ENCODE measurements at places on chromosomes 6 and 20.

- DNase-seq: no peak
Measured at GRCh38 chr6:154466971-154467679, 43.4 kb downstream of the CNKSR3 start.

GRCh38 chr6:95693108-95693507 lies 115.8 kb downstream of the MANEA start:
- DNase-seq: no peak

GRCh38 chr20:23309781-23310180 lies 40.8 kb upstream of the NXT1 start:
- DNase-seq: no peak

GRCh38 chr20:35619196-35620095 lies 3.8 kb downstream of the SPAG4 start:
- DNase-seq: peak; percentile 74

DNA sequence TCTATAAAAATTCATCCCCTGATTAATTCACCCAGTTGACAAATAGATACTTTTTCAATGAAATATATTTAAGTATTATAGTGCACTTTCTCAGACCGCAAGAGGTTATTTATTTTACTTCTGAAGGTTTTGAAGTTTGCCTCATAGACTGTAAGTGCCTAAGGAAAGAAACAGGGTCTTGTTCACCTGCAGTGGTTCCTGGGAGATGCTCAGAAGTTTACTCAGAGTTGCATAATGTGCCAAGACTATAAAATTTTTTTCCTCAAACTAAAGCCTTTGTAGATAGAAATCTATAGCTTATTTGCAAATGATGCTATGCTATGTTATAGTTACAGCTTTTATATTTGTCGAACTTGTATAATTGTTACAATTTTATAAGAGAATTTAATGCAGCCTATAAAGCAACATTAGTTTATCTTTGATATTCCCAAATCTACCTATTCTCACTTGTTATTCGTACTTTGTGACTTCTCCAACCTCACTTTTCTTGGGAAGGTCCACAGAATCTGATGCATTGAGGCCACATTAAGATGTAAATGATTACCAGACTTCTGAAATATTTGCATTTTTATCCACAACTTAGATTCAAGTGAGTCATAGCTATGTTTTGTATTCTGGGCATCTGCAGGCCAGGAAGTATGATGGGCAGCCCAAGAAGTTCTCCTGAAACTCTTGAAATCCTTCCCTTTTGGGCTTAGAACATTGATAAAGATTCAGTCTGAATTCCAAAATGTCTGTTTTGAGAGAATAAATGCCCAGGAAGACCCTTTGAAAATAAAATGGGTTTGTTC lies 35.7 kb downstream of the KCNQ5 start:
- DNase-seq: no peak

GRCh38 chr6:155883334-155883731 lies 427.7 kb upstream of the NOX3 start:
- DNase-seq: no peak

GRCh38 chr6:168022488-168023321 lies 25.2 kb downstream of the KIF25 start:
- DNase-seq: no peak

DNA sequence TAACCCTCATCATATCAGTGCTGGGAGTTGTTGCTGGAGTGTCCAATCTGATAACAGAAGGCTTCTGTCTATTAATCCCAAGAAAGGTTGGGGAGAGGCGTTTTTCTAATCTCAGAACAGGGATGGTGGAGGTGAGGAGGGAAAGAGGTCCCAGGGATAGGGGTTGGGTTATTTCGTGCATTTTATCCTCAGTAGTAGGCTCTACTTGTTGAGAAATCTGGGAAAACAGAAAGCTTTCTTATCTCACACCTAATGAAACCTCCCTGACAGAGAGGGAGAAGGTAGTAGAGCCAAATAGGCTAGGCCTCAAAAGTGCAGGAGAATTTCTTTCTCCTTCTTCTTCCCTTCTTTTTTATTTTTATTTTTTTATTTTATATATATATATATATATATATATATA lies 281.8 kb upstream of the MAP3K7 start:
- no peak for DNase-seq

- peak; percentile 47 for DNase-seq
Measured at GRCh38 chr20:25706793-25707192, 10.1 kb upstream of the ZNF337 start.

GRCh38 chr6:44222486-44223318 lies 693 bp upstream of the SLC29A1 start:
- DNase-seq: no peak

DNA sequence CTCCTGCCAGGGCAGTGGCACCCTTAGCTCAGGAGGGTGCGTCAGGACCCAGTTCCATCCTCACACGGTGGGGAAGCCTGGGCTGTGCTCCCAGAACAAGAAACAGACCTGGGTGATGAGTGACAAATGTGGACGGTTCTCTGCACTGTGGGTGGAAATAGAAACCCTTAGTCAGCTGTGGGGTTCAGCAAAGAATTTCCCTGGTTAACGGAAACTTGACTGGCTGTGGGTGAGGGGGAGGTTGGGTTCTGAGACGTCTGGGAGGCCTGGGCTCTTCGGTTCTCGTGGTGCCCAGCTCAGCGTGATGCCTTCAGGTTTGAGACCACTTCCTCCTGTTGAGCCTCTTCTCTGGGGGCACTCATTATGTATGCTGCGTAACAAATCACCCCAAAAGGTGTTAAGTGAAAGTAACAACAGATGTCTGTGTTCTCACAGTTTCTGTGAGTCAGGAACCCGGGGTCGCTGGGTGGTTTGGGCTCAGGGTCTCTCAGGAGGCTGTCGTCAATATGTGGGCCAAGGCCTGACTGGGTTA lies 53.1 kb upstream of the FAM83D start:
- DNase-seq: peak; percentile 87

GRCh38 chr6:109060571-109060970 lies 34.1 kb downstream of the SESN1 start:
- DNase-seq: no peak

- DNase-seq: no peak
Measured at GRCh38 chr20:37504404-37505096, 16.5 kb upstream of the NNAT start.

DNA sequence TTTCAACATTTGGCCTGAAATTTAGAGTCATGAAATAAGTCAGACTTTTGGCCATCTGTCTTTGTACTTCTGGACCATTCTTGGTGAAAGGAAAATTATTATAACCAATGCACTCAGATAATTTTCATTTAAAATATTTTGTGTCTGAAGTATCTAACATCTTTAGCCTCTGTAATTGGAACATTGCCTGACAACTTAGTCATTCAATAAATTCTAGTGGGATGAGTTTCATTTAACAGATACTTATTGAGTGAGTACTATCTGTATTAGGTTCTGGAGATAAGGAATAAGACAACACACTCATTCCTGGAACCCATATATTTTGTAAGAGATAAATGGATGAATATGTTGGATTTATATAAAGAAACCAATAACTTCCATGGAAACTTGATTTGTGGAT lies 536.0 kb downstream of the BCKDHB start:
- no peak for DNase-seq

DNA sequence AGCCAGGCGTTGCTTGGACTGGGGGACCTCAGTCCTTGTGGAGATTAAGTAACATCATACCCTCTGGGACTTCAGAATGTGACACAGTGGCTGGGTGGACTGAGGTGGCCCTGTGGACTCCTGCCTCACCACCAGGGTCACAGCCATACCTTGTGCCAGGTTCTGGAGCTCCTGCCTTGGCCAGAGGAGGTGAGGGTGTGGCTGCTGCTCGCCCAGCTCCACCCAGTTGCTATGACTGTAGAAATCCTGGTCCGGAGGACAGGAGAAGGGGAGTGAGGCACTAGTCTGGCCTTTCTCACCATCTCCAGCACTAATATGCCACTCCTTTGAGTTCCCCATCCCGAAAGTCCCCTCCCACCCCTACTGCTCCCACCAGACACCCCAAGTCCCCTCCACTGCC lies 1.9 kb downstream of the VWA7 start:
- no peak for DNase-seq

GRCh38 chr6:28335564-28336283 lies at the start of gene ZSCAN31:
Gene ZSCAN31, minus strand, starts transcription at chr6:28336148. Its CDS starts 6,465 bp downstream, at chr6:28329683.
- peak; percentile 94 for DNase-seq

DNA sequence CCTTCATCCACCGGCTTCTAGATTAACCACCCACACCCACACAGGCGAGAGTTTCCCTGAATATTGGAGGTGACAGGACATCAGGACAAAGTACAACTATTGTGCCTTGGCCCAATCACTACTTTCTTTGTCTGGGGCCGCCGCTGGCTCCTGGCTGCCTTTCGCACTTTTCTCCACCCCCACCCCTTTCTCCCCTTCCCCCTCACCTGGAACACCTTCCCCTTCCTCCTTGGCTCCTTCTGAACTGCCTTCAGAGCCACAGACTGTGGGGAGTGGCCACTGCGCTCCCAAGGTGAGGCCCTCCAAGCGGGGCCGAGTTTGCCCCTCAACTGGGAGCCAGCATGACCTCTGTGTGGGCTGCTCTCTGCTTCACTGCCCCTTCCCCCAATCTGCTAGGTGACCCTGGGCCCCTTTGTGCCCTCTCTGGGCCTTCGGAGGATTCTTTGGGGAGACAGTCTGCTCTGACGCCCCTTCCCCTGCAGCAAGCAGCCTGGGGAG lies 3.0 kb upstream of the VEGFA start:
- no peak for DNase-seq

- no peak for DNase-seq
Measured at GRCh38 chr6:44225579-44226325, 2.4 kb downstream of the SLC29A1 start.

DNA sequence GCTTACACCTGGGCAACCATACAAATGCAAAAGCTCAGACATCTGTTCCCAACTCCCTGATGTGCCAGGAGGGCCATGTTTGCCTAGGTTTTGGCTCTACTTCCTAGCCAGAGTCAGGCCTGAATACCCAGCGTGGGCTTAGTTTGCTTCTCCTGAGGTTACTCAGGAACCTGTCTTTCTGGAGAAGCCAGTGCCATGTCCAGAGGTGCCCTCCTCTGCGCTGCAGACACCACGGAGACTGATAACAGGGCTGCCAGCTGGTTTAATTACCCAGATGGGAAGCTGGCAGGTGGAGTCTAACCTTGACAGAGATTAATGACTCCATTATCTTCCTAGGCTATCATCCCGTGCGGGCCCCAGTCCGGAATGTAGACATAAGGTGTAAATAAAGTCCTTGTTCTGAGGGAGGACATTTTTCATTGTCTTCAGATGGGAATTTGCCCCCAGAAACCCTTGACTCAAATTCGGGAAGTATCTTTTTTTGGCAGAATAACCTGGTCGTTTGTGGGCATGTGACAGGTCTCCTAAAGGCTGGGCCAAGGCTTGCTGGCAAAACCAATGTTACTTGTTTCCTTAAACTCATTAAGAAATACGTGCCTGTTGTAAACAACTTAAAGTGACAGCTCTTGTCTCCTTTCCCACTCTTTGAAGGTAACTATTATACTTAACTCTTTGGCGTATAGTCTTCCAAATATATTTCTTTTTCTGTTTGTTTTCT lies 29.2 kb upstream of the ZNFX1 start:
- DNase-seq: no peak

DNA sequence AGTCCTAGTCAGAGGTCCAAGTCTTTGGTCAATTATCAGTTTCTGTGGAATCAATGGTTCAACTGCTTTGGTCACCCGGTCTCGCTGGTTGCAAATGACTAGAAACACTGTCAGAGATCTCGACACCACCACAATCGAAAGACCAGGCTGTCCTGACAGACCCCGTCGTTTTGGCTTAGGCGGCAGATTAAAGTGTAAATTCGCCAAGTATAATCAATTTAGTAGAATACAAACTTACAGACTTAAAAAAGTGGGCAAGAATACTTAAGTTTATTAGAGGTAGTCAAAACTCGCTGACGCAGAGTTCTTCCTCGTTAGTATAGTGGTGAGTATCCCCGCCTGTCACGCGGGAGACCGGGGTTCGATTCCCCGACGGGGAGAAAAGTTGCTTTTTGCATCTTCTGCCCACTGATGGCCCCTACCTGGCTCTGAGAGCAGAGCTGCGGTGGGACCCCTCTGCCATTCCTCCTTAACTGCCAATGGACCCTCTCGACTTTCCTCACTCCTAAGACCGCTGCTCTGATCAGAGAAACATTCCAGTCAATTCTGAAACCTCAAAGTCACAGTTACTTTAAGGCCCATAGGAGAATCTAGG lies 30.6 kb upstream of the ZNF184 start:
- peak; percentile 92 for DNase-seq

DNA sequence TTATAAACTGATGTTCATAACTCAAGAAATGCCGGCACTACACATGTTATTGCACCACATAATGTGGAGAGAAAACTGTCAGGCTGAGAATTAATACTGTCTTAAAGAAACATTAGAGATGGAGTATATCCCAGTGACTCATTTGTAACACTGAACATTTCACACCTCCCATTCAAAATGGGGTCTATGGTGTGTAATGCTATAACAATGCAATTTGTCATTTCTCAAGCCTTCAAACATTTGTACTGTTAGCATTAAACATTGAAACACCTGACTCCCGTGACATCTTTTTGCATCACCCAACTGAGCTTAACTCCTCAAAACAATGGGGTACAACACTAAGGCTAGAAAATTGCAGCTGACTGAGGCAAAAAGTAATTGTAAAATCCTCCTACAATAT lies 151.7 kb downstream of the DST start:
- DNase-seq: no peak

- no peak for DNase-seq
Measured at GRCh38 chr20:7935027-7935551, 5.2 kb downstream of the HAO1 start.

DNA sequence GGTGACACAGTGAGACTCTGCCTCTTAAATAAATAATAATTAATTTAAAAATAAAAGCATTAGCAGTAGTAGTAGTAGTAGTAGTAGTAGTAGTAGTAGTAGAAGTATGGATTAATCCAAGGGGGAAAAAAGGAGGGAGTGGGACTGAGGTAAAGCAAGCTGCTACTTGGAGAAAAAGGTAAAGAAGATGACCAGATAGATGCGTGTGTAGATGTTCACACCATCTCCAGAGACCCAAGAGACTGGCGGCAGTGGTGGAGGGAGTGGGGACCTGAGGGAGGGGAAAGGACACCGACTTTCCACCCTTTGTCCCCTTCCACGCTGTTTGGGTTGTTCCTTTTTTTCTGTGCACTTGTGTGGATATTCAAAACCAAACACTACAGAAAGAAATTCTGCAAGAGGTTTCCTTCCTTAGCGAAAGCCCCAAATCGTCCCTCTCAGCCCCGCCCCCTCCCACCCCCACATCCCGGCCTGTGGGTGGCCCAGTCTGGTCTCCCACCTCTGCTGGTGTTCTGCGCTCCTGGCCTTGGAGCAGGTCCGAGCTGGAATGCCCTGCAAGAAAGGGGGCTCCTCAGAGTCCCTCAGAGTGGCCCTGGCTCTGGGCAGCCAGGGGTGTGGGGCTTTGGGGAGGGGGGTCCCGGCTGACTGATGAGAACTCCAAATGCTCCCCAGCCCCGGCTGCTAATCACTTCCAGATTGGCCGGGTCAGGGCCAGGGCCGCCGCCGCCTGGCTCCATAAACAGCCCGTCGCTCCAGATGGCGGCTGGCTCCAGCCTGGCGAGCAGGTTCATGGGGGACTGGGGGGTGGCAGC lies 60.2 kb downstream of the UBE2V1 start:
- no peak for DNase-seq

- DNase-seq: no peak
Measured at GRCh38 chr6:142783499-142783898, 161.5 kb downstream of the HIVEP2 start.

Measured in CD4-positive, alpha-beta T cell treated with Interleukin-4 for 1 hour (primary cell).